ENCODE measurements at places on chromosomes 11 and 22.

DNA sequence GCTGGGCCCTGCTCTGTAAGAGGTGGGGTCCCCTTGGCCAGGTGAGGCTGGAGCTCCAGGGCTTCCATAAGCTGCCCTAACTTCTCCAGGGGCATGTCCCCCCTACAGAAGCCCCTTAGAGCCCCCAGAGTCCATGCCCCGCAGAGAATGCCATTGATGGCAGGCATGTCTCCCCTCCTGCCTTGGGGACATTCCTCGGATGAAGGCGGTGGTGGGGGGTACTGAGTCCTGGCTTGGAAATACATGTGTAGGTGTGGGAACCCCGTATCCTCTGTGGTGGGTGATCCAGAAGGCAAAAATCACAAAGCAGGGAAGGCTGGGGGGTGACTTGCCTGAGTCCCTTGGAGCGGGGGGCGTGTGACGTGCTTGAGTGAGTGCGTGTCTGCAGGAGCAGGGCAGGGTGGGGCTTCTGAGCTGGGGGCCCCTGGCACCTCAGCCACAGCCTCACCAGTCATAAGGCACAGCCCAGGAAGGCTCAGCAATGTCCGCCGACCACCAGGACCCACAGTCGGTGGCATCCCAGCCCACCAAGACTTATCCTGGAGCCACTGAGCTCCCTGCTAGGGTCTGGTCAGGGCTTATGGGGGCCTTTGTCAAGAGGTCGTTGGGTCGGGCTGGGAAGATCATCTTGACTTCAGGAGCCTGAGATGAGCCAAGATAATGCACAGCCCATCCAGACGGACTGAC is 69.8 kb upstream of the KCNQ1OT1 start:
- no peak for DNase-seq

DNA sequence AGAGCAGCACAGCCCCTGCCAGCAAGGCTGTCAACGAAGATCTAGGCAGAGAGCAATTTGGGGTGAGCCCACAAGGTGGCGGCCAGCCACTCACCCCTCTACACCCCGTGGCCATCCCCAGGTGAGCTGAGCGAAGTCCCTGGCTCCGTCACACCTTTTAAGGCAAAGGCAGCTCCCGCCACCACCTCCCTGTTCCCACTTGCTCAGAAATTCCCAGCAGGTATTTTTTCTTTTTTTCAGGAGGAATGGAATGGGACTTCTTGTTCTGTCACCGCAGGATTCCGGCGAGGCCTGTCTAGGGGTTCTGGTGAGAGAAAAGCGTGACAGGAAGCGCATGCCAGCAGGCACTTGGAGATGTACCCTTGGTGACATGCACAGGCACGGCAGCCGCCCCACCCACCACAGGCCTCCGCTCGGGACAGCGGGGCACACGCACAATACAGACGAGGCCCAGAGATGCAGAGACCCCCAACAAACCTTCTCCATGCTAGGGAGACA is 10.0 kb downstream of the RPL3 start:
- no peak for DNase-seq

DNA sequence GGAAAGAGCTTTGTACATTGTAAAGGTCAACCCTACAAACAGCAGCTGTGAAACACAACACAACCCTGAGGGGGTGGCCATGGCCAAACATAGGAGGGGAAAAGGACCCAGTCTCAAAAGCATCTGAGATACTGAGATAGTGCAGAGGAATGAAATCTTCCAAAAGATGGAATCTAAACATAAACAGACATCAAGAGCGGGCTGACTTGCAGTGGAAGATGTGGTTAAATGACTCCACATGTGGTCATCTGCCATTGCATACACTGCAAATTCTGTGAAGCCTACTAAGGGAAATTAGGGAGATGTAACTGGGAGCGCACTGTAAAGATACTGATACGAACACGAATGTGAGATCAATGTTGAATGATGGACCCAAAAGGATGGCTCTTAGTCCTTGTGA is 22.0 kb downstream of the BDNF start:
- DNase-seq: no peak

DNA sequence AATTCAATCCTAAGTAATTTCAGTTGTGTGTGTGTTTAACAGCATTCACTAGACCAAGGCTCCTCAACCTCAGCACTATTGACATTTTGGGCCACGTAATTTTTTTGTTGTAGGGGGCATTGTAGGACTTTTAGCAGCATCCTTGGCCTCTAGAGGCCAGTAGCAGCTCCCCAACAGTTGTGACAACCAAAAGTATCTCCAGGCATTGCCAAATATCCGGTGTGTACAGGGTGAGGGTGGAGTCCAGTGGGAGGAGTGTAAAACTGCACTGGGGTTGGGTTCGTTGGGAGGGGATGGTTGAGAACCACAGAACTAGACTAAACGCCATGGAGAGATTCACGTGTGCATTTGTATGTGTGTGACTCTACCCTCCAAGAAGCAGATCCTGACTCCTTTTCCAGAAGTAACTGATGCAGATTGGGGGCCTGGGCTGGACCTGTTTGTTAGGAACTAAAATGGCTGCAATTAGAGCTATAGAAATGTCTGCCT is 5.9 kb upstream of the PHF21A start:
- no peak for DNase-seq

DNA sequence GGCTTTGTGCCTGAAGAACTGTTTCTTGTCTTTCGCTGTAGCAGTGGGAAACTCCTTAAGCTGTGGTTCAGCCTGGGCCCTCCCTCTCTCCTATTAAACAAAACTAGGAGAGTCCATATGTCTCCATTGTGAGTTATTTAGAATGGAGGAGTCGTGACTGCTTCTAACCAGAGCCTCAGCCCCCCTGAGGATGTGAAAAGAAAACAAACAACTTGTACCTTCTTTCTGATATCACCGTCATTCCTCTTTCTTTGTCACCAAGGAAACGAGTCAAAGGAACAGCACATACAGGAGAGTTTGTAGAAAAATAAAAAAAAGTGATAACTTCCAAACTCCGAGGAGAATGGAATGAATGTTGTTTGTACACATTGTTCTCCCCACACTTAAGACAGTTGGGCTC is 11.6 kb upstream of the EXT2 start:
- no peak for DNase-seq

- DNase-seq: no peak
These were observed 6.8 kb upstream of the POLR3H start for GRCh38 chr22:41550952-41551491.

DNA sequence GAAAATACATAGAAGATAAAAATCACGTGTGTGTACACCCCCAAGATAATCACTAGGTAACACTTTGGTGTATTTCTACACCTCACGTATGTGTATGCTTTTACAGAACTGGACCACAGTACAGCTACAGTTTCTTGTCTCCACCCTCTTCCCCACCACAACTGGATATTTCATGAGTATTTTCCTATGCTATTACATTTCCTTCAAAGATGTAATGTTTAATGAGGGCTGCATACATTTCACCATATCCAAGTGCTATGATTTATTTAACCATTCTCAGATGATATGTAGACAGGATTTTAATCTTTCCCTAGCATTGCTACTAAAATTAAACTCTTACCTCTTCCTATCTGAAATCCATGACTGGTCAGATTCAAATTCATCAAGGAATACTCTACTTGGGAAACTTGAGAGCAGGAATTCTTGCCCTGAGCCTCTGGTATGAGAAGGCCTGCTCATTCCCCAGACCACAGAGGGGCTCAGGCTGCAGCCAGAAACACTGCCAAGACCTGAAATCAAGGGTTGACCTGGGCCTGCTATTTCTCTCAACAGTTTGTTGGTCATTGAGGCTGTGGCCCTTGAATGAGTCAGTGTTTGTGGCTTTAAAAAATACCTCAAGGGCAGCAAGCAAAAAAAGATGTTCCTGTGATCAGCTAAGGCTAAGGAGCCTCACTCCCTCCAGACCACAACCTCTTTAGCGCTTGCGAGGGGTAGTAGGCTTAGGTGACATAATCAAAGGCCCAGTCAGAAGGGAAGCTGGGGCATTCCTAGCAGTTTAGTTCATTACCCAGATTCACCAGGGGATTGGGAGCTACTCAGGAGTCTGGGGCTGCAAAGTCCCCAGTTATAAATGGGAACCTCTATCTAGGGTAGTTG is 55.5 kb downstream of the ABTB2 start:
- no peak for DNase-seq

GRCh38 chr22:40855979-40856512 is 393 bp downstream of the ST13 start:
- no peak for DNase-seq

DNA sequence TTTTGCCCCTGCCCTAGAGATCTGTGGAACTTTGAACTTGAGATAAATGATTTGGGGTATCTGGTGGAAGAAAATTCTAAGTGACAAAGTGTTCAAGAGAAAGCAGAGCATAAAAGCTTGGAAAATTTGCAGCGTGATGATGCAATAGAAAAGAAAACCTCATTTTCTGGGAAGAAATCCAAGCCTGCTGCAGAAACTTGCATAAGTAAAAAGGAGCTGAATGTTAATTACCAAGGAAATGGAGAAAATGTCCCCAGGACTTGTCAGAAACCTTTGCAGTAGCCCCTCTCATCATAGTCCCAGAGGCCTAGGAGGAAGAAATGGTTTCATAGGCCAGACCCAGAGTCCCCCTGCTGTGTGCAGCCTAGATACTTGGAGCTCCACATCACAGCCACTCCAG is 686.9 kb downstream of the FAM181B start:
- DNase-seq: no peak

- DNase-seq: no peak
These were observed 1236.4 kb downstream of the FAM181B start for GRCh38 chr11:81497202-81497804.

- no peak for DNase-seq
These were observed 199.3 kb downstream of the PGR start for GRCh38 chr11:100930185-100930778.

GRCh38 chr11:45913514-45913913 is 4.2 kb downstream of the PEX16 start:
- DNase-seq: no peak

DNA sequence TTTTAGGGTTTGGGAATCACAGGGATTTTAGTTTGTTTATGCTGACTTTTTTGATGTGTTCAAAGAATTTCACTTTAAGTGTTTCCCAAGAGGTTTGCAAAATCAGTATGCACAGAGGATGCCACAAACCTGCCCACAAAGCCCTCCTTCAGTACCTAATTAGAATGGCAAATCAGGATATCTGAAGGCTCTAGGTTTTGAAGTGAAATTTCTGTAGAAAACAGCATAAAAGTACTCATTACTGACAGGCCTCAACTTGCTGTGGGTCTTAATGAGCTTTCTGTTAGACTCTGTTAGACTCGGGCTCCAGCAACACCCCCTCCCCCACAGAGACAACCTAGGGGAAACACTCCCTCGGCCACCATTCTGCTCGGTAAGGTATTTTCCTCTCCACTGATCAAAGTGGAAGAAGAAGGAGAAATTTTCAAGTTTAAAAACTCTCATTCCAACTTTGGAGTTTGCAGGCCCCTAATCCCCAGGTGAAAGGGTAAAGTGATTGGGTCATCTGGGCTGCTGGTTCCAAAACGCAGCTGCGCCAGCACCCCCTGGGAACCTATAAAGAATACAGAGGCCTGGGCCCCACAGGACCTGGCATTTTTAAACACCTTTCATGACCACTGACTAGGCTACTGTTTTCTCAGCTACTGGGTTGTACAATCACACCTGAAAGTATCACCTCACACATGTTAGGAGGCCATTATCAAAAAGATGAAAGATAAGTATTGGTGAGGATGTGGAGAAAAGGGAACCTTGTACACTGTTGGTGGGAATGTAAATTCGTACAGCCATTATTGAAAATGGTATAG is 67.5 kb downstream of the PLEKHA7 start:
- DNase-seq: no peak

DNA sequence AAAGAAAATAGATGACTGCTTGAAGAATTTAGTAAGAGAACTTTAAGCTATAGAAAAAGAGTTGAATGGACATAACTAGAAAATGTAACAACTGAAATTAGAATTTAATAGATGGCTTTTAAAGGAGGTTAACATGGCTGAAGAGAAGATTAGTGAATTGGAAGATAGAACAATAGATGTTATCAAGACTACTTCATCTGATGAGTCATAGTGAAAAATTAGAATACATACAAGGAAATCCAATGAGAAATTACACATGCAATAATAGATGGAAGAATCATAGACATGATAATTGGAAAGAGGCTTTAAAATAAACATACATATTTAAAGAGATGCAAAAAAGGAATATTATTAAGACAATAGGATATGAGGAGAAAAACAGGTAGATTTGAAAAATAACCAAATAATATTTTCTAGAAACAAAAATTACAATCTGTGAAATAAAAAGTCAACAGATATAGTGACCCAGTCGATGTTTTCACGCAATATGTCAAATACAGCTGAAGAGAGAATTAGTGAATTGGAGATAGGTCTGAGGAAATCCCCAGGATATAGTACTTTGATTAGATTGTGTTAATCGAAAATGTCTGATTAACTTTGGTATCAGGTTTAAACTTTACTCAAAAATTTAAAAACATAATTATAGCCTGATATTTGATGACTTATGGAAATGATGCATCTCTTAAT is 28.2 kb downstream of the CAT start:
- DNase-seq: no peak

- no peak for DNase-seq
These were observed at the start of gene CAVIN3 for GRCh38 chr11:6320411-6321155. TSS of gene CAVIN3 (minus strand) at chr11:6320501. CDS start at chr11:6320476, 25 bp downstream.
